ENCODE measurements at places on chromosomes 4 and X.

DNA sequence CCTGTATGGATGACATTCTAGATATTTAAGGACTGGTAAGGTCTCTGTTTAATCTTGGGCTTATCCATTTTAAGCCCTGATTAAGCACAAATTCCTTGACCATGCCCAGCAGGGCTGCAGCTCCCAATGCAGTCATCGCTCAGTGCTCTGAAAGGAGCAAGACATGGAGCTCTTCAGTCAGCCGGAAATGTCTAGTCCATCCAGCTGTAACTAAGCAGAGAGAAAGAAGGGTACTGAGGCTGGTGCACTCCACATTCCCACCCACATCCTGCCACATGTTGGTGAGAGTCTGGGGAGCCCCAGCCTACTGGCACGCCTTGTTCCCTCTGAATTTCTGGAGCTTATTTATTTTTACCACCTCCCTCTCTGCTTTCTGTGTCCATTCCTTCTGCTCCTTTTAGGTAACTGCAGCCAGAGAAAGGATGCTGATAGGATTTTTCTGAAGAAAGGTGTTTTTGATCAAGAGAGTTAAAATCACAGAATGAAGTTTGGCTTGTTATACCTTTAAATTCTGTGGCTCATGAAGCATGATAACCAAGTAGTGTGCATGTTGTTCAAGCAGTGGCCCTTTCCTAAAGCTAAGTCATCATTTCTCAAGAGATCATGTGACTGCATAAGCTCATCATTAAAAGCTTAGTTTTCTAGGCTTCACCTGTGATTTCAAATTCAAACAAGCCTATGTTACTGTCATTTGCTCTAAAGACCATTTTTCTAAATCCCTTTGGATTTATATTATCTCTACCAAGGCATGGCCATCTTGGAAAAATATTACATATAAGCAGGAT lies 74.0 kb downstream of the GALNT7 start:
- no peak for DNase-seq

DNA sequence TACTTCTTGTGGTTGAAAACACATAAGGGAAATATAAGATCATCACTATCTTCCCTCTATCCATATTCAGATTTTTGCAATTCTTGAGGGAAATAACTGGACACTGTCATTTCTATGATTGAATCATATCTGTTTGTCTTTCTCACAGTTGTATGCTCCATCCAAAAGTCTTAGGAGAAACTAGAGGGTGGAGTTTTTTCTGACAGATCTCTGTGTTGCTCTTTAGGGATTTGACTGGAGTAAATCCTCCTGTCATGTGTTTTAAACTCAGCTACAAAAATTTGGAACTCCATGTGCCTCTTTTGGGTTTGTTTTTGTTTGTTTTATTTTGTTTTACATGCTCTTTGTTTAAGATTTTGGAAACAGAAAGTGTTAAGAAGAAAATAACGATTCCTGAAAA lies 136.5 kb downstream of the SPATA18 start:
- DNase-seq: no peak

DNA sequence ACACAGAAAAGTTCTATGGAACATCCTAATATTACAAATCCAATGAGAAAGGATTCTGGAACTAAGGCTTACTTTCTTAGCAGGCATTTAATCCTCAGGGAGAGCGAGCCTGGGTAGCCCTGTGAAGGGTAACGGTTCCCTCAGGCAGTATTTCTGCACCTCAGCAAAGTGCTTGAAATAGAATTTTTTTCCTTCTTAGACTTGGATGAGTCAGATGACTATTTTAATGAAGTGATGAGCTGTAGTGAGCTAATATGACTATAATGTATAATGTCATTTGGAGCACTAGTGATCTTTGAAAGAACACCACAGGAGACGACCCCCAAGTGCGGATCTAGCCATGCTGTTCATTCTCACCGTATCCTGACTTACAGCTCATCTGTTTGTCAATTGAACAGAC lies 493.0 kb upstream of the FAM241A start:
- no peak for DNase-seq

DNA sequence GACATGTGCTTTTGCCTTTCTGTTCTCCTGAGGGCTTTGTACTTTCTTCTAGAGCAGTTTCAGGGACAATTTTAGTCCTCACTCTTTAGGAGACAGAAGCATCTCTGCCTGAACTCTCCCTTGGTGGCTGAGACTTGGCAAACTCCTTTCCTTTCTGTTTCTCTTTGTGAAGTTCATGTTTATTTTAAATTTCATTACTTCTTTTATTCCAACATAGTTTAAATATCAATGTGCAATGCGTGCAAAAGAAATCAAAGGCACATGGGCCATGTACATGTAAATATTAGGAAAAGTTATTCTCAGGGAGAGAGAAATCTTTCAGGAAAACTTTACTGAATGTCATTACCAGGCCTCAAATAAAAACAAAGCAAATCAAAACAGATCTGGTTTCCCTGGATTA lies 177.6 kb downstream of the RNF150 start:
- DNase-seq: no peak

DNA sequence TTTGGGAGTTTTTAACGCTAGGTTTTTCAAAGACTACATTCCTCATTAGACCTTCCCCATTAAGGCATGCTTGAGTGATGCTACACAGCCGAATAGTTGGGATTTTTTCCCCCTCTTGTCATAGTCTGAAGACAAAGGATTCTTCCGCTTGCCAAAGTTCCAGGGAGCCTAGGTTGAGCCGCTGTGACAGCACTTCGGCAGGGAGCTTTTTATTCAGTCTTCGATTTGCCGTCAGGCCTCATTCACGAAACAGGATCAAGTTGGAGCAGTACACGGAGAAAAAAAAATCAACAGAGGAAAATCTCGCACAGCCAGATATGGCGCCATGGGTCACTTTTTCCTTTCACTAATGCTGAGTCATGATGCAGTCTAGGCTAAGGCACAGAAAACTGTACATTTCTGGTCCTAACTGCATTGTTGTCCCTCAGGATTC lies 24.3 kb downstream of the SHROOM3 start:
- DNase-seq: no peak

DNA sequence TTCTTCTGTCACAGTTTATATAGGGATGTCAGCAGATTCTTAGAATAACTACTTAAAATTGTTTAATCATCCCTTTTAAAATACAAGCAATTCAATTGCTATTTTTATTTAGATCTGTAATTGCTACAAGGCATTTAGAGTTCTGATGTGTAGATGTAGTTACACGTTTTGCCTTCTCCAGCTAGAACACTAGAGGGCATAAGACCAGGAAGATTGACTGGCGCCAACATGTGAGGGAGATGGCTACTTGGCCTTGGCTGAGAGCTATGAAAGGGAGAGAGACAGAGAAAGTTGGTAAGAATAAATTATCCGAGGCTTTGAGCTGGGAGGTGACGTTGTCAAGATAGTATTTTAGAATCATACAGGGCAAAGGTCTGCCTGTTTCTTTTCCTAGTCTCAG lies 563.7 kb upstream of the PRKX start:
- DNase-seq: no peak

GRCh38 chr4:125529071-125529470 lies 214.3 kb downstream of the FAT4 start:
- DNase-seq: no peak

- no peak for DNase-seq
Observed at GRCh38 chr4:77629885-77630284, 24.3 kb downstream of the CXCL13 start.

DNA sequence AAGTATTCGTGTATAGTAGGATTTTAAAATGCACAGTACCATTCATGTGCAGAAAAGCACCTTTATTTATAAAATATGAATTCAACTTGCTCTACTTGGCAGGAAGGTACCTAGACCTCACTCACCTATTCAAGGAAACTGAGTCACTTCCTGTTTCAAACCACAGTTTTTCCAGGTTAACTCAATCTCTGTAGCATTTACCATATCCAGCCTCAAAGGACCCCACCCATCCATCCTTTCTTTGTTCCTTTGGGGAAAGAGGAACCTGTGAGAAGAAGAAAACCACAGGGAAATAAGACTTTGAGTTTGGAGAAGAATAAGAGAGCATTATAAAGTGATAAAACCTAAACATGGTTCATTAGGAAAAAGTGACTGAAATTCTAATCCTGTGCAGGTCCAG lies 250.7 kb downstream of the CBR4 start:
- no peak for DNase-seq

- no peak for DNase-seq
Observed at GRCh38 chr4:76278583-76278982, 27.1 kb downstream of the FAM47E start.

DNA sequence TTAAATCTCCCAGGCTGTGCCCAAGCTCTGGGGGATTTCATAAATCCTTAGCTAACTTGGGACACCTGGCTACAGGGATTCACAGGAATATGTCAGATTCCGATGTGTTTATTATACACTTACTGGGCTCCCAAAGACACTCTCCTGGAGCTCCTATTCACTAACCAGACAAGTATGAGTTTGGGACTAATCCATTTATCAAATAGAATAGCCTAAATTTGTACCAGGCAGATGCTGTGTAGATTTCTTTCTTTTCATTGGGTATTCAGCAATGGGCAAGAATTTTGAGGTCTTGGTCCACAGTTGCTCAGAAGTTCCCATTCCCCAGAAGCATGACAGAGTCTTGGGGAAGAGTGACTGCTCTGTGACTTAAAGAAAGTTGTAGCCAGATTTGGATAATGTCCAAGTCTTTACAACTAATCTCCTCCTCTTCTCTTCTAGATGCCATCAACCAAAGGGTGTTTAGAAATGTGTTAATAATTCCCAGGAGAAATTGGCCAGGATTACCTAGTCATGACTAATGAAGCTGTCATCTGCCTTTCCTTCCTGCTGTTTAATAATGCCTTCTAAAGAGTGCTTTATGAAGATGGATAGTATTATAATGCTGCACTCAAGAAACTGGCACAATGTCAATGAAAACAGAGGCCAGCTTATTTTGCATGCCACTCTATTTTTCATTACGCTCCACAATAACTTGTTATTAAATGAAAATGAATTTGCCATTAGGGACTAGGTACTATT lies 120.9 kb downstream of the CHIC2 start:
- DNase-seq: no peak

GRCh38 chrX:29468911-29469494 lies 746.4 kb upstream of the MAGEB2 start:
- no peak for DNase-seq

DNA sequence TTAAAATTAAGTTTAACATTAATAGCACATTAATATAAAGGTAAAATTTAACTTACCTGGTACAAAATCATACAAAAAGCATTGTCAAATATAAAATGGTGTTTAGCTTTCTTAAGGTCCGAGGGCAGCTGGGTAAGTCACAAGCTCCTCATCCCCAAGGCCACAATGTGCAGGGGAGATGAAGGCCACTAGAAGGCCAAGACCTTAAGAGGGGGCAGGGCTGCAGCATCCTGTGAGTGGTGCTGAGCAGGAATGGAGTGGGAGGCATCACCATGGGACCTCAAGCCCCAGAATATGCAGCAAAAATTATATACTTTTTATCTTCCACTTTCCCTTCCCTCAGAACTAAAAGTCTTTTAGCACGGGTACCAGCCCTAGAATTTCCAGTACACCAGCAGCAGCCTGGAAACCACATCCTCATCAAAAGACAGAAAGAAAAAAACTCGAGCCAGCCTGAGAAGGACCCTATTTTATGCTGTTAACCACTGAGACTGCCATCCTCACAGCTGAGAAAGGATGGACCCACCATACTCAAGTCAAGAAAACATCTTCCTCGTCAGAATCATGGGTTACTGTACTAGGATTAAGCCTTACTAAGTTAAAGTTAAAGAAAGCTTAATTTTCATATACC lies 13.0 kb upstream of the RHOXF2 start:
- DNase-seq: no peak

- DNase-seq: no peak
Observed at GRCh38 chr4:164288578-164288977, 465.4 kb upstream of the SMIM31 start.

DNA sequence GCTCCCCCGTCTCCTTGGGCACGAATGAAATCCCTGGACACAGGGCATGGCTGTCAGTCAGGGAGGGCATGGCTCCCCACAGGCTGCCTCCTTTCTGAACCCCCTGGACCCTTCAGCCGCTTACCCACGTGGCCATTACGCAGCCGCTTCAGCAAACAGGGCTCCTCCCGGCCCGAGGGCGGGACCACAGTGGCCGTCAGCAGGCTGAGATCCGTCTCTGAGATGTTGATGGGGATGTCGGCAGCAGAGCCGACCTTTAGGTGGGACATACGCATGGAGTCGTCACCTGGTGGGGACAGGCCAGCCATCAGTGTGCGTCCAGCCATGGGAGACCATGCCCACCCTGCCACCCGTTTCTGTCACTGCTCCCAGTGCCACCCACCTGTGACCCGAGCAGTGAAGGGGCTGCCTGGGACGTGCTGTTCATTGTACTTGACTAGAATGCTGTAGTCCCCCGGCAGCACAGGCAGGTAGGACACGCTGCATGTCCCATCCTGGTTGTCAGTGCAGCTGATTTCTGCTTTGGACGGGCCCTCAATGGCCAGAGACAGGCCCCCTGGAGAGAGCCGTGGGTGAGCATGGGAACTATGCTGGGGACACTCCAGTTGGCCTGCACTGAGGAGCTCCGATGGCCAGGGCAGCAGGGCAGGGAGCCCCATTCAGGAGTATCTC lies 21.1 kb downstream of the FLNA start:
- no peak for DNase-seq

GRCh38 chr4:98423009-98423408 lies 161.8 kb downstream of the RAP1GDS1 start:
- no peak for DNase-seq

- DNase-seq: no peak
Observed at GRCh38 chrX:134932528-134933217, 58.1 kb upstream of the SMIM10 start.

GRCh38 chrX:49117581-49117980 lies 6.0 kb downstream of the GPKOW start:
- DNase-seq: no peak

- DNase-seq: no peak
Observed at GRCh38 chrX:87621697-87622096, 104.1 kb downstream of the KLHL4 start.

GRCh38 chr4:40502934-40503333 lies 126.7 kb downstream of the RBM47 start:
- no peak for DNase-seq

DNA sequence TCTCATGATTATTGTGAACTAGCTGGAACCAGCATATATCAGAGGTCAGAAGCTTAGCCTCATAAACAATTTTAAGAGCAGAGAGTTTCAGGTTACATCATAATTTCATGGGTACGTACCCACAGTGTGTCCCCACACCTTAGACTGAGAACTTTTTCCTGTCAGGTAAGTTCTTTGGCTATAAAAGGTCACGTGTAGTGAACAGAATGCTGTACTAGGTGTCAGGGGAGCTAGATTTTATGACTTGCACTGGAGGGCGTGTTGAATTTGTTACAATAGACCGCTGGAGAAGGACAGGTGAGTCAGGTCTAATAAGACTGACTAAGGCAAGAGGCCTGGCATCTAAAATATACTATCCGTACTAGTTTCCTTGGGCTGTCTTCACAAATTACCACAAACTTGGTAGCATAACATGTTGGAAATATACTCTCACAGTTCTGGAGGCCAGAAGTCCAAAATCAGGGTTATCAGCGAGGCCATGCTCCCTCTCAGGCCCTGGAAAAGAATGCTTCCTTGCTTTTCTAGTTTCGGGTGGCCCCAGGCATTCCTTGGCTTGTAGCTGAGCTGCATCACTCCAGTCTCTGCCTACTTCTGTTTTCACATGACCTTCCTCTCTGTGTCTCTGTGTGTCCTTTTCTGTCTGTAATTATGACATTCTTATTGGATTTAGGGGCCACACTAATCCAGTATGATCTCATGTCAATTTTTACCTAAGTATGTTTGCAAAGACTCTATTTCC lies 512.0 kb upstream of the NR3C2 start:
- DNase-seq: no peak
